ENCODE measurements at places on chromosomes 12 and 14. TPM values are rescaled to one million over a fixed set of nuclear protein-coding genes. Genes with fewer than 3 reads are reported as not detected.

DNA sequence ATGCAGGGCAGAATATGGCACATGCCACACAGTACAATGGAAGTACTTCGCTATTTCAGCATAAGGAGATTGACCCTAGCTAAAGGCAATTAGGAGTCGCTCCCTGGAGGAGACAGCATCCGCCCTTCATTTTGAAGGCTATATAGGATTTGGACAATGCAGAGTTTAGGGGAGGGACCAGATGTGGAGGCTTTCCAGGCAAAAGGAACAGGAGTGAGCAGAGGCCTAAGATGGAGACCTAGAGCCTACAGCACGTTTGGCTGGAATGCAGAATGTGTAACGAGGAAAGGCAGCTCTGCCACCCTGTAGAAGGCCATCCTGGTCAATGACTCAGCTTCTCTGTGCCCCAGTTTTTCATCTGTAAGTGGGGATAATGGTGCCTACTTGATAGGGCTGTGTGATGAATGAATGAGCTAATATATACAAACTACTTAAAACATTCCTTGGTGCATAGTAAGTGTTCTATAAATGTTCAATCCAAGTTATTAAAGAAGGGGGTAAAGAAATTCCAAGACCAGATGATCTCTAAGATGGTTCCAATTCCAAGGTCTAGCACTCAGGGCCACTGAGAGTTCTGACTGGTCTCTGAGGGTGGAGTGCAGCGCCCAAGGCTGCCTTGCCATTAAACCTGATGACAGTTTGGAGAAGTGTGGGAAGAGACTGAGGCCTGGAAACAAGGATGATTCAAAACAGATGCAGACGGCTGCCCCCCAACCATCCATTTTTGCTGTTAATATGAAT lies 54.3 kb upstream of the FRMD6 start:
- no peak for DNase-seq

GRCh38 chr12:88854260-88854659 lies 274.0 kb upstream of the KITLG start:
- no peak for DNase-seq

Gene OR4K17
- not detected for total RNA-seq

GRCh38 chr14:36383767-36384431 lies 63.5 kb upstream of the MBIP start:
- no peak for DNase-seq

Data from GM23338 (cell line).